ENCODE measurements at places on chromosomes 11 and 22.

DNA sequence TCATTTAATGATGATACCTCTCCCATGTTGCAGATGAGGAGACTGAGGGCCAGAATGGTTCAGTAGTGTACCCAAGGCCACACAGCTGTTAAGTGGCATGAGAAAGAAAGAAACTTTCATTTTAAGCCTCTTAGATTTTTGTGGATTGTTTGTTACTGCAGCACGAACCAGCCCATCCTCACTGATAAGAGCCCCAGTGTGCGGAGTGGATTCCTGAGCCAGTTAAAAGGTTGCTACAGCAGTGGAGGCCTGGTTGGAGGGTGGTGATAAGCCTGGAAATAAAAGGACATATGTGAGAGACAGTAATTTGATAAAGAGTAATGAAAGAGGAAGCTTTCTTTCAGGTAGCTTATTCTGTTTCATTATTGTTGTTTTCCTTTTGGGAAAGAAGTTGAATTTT, 89.0 kb downstream of the ATXN10 start:
- DNase-seq: no peak

DNA sequence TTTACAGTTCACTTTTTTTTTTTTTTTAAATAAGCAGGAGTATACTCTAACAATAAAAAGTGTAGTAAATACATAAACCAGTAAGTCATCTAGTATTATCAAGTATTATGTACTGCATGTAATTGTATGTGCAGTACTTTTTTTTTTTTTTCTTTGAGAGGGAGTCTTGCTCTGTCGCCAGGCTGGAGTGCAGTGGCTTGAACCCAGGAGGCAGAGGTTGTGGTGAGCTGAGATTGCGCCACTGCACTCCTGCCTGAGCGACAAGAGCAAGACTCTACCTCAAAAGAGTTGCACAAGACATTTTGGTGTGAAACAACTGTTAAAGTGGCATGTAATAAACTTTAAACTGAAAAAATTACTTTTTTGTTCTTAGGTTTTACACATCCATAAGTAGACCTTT, 16.7 kb downstream of the BCL2L13 start:
- no peak for DNase-seq

DNA sequence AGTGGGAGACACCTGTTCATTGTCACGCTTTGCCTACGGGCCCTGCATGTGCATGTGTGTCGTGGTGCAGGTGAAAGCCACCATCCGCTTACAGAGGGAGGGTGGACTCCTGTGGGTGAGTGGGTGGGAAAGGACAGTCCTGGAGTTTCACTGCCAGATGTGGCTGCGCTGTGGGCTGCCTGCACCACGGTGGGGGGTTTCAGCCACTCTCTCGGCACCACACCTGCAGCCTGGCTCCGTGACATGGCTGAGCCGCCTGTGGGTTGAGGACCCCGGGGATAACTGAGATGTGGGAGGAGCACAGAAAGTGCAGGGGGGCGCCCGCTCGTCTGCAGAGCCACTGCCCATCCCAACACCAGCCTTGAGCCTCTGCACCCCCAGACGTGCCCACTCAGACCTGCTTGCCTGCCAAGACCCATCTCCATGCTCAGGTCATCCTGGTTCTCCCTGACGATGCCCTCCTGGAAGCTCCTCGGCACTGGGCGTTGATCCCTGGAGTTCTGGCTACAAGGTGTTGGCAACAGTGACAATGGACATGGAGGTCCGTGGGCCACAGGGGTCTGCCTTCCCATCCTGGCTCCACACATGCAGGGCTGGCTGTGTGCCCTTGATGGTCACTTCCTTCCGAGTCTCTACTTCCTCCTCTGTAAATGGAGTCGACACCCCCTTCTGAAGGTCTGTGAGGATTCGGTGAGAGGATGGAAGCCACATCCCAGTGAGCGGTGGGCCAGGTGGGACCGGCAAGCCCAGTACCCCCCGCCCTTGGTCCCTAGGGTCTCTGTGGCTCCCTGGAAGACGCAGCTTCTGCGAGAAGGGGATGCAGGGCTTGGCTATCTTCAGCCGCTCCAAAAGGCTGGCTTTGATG, 1007.0 kb downstream of the BRD1 start:
- DNase-seq: no peak

- no peak for DNase-seq
Measured at GRCh38 chr11:110130642-110131238, 37.5 kb downstream of the ZC3H12C start.

DNA sequence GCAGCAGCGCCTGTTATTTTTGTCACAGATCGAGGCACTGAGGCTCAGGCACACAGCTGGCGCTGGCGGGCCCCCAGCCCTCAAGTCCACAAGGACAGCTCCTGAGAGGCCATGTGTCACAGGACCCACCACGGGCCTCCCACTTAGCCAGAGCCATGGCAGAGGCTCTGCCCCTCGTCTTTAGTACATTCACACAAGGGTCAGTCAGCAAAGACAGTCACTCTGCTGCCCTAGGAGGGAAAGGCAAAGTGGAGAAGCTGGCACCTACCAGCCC, 29.1 kb downstream of the GNAZ start:
- no peak for DNase-seq

- DNase-seq: no peak
Measured at GRCh38 chr11:20353829-20354434, 9.6 kb upstream of the HTATIP2 start.

DNA sequence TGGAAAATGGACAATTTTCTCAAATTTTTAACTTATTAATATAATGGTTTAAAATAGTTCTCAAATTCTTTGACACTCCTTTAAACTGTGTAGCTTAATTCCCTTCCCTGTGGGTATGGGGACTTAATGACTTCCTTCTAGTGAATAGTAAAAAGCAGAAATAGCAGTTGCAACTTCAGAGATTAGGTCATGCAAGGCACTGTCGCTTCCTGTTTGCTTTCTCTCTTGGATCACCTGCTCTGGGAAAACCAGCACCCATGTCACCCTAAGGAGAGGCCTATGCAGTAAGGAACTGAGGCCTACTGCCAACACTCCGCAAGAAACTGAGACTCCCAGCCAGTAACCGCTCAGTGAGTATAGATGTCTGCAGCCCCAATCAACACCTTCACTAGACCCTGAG, 5.5 kb upstream of the PANX3 start:
- no peak for DNase-seq

- no peak for DNase-seq
Measured at GRCh38 chr11:74701351-74701750, 29.9 kb downstream of the CHRDL2 start.

- no peak for DNase-seq
Measured at GRCh38 chr22:32142600-32142999, 16.5 kb downstream of the C22orf42 start.

DNA sequence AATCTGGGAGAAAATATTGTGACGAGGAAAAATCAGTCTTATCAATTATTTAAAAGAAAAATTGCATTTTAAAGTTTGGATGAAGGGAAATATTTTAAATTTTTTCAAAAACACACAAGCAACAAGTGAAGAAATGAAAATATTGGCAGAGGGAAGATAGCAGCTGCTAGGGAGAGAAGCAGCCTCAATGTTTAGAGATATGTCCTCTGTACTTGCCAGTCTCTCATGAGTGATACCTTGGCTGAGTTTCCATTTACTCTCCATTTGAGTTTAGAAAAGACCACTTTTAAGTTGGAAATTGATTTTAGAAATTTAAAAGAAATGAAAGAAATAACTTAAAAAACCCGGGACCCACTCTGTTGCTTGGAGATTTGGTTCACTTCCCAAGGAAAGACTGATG, 88.6 kb upstream of the DBX1 start:
- no peak for DNase-seq

DNA sequence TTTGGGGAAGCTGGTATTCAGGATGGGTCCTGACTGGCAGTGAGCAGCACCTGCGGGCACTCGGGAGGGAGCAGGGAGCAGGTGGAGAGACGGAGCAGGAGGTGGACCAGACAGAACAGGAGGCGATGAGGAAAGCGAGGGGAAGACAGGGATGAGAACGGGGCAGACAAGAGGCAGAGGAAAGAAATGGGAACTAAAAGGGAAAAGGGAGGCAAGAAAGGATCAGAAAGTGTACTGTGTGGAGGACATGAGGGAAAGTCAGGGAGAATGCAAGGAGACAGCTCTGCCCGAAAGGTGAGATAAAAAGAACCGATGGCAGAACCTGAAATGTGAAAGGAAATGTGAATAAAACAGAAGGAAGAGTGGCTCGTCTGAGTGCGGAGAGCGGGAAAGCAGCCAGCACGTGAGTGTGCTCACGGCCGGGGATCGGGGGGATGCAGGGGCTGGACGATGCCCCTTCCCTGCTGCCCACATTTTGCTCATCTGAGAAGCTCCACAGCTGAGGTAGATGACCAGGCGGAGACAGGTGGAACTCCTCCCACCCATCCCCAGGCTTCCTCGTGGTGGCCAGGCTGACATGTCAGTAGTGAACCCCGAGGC, 494.4 kb upstream of the B3GAT1 start:
- DNase-seq: no peak

DNA sequence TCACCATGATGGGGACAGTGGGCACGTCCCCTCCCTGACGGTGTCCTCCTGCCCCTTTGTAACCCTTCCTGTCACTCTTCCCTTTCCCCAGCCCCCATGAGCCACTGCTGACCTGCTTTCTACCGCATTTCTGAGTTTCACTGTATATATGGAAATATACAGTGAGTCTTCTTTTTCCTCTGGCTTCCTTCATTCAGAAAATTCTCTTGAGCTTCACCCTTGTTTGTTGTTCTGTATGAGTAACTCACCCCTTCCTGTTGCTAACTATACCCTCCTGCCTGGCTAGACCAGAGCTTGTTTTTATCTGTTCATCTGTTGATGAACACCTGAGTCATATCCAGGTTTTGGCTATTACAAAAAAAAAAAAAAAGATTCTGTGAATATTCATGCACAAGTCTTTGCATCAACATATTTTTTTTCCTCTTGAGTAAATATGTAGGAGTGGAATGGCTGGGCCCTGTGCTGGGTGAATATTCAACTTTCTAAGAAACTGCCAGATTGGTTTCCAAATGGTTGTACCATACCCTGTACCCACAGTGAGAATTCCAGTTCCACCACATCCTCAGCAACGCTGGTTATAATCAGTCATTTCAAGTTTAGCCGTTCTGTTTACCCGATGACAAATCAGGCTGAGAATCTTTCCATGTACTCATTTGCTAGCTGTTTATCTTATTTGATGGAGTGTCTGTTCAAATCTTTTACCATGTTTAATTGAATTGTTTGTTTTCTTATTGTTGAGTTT, 62.0 kb downstream of the IGF2 start:
- peak; percentile 37 for DNase-seq

GRCh38 chr11:112289588-112290492, 29.2 kb upstream of the PLET1 start:
- peak; percentile 13 for DNase-seq

DNA sequence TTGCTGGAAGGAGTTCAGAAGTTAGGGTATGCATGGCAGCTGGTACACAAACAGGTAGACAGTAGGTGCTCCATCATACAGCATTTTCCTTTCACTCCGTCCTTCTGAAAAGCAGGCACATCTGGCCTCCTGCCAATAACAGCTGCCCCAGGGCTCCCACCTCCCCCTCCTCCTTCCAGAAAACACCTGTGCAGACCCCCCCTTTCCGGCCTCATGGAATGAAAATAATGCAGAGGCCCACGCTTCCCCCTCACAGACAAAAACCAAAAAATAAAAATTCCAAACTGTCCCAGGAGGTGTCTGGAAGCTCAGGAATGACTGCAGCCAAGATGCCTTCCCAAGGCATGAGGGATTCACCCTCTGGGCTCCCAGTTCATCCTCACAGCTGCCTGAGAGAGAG, 185.5 kb downstream of the MN1 start:
- no peak for DNase-seq
